ENCODE measurements at places on chromosomes 12 and 14.

- no peak for DNase-seq
These were observed 291.3 kb downstream of the RPAP3 start for GRCh38 chr12:47414511-47414910.

- no peak for DNase-seq
These were observed 24.8 kb upstream of the IFNG-AS1 start for GRCh38 chr12:67964456-67964855.

- no peak for DNase-seq
These were observed 10.4 kb downstream of the KLRB1 start for GRCh38 chr12:9597365-9597764.

GRCh38 chr12:40011775-40012129 is 94.1 kb downstream of the SLC2A13 start:
- no peak for DNase-seq

DNA sequence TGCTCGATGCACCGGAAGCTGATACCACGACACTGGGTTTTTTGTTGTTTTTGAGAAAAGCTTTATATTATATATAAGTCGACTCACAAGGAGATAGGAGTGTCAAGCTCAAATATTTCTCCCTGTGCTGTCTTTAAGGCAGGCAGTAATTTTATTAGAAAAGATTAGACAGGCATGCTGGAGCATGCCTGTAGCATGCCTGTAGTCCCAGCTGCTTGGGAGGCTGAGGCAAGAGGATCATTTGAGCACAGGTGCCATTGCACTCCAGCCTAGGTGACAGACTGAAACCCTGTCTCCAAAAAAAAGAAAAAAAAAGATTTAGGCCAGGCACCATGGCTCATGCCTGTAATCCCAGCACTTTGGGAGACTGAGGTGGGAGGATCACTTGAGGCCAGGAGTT is 51.8 kb downstream of the GNS start:
- DNase-seq: no peak

DNA sequence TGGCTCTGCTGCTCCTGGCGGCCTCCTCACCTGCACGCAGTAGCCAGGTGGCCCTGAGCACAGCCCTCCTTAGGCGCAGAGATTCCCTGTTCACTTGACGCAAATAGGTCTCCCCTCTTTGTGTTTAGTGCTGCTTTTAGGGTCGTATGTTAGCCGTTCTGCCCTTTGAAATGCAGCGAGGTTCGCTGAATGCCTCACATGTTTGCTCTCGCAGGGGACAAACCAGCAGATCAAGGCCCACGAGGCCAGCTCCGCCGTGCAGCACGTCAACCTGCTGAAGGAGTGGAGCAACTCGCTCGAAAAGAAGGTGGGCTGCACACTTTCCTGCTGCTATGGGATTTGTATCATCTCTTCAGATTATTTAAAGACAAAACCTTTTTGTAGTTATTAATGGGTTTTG is 31.4 kb upstream of the AMN start:
- no peak for DNase-seq

- DNase-seq: no peak
These were observed 10.9 kb downstream of the SLC6A12 start for GRCh38 chr12:203074-203461.

DNA sequence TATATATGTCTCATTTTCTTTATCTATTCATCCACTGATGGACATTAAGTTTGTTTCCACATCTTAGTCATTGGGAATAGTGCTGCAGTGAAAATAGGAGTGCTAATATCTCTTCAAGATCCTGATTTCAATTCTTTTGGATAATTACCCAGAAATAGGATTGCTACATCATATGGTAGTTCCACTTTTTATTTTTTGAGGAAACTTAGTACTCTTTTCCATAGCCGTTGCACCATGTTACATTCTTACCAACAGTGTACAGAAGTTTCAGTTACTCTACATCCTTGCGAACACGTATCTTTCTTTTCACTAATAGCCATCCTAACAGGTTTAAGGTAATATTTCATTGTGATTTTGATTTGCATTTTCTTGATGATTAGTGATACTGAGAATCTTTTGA is 29.8 kb downstream of the TESPA1 start:
- DNase-seq: no peak

DNA sequence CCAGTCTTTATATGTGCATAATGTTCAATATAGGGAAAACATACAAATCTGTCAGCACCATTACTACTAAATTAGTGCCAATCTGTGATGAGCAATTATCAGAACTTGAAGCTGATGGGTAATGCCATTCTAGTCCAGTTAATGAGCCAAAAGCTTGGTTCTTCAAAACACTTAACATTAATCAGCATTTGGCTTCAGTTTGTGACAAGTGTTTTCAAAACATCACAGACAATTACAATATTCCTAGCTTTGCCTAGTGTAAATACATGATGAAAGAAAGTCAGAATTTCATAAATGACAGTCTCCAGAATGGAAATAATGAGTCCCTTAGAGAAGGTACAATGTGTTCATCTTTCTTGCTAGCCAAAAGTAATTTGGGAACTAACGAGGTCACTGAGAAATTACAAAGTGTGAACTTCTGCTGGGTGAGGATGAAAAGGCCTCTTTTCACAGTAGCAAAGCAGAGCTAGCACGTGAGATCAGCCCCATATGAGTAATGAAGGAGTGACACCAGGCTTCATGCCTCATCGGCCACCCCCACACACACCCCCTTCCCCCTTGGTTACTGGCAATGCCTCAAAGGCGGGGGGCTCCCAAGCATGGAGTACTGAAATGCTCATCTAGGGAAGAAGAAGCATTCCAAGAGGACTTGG is 180.6 kb upstream of the EEA1 start:
- peak; percentile 29 for DNase-seq

DNA sequence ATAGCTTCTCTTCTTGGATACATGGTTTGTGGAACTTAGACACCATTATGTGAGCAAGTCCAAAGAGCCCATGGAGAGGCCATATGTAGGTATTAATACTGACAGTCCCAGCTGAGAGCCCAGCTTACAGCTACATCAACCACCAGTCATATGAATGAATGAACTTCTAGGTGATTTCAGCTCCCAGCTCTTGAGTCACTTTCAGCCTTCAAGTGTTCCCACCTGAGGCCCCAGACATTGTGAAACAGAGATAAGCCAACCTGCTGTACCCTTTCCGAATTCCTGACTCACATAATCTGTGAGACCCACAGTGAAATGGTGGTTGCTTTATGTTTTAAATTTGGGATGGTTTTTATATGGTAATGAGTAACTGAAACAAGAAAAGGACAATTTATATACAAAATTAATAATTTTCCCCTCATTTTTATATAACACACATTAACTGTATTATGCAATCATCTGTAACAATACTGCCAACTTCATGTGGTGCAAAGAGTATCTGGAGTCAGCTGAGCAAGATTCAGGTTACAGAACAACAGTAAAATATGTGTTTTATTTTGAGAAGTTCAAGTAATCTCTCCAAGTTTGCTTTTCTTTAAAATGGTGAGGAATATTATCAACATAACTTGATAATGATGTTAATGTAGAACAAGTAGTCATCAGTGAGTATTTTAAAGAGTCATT is 27.7 kb upstream of the FBXO33 start:
- DNase-seq: no peak

- no peak for DNase-seq
These were observed 29.4 kb downstream of the RPGRIP1 start for GRCh38 chr14:21309238-21309636.

- DNase-seq: no peak
These were observed 128.7 kb downstream of the TMX1 start for GRCh38 chr14:51368721-51369163.

DNA sequence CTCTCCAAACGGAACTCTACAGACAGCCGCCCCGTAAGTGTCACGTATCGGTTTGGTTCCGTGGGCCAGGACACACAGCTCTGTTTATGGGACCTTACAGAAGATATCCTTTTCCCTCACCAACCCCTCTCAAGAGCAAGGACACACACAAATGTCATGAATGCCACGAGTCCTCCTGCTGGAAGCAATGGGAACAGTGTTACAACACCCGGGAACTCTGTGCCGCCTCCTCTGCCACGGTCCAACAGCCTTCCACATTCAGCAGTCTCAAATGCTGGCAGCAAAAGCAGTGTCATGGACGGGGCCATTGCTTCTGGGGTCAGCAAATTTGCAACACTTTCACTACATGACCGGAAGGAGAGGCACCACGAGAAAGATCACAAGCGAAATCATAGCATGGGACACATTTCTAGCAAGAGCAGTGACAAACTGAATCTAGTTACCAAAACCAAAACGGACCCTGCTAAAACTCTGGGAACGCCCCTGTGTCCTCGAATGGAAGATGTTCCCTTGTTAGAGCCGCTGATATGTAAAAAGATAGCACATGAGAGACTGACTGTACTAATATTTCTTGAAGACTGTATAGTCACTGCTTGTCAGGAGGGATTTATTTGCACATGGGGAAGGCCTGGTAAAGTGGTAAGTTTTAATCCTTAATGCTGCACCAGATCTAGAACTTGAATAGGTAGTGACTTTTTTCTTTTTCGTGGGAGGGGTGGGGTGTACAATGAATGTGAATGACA is 69.7 kb downstream of the WDR20 start:
- DNase-seq: no peak

DNA sequence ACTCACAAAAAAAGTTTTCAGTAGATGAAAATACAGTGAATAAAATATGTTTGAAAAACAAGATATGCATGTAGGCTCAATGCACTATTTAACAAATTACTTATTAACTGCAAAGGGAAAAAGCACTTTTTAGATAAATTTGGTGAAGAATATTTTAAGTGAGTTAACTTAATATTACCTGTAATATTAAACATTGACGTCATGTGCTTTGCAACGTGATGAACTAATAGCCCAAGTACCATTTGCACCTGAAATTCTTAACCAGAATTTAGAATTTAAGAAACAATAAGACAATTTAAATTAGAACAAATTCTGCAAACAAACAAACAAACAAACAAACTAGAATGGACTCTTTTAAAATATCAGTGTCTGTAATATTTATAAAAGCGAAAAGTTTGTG is 659.0 kb upstream of the NOVA1 start:
- no peak for DNase-seq

DNA sequence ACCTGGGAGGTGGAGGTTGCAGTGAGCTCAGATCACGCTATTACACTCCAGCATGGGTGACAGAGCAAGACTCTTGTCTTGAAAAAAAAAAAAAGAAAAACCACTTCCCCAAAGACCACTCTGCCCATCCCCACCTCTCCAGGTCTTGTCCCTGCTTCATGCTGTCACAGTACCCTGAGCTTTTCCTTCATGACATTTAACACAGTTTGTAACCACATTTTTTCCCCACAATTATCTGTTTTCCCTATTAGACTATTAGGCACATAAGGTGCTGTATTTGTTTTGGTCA is 6.9 kb downstream of the HECTD1 start:
- DNase-seq: no peak

Data from stimulated activated CD4-positive, alpha-beta T cell treated with anti-CD3 and anti-CD28 coated beads, TNF-alpha, amount 100 ng/mL, for 24 hours (primary cell).